ENCODE measurements at places on chromosomes 4 and X. TPM values are rescaled to one million over a fixed set of nuclear protein-coding genes. Genes with fewer than 3 reads are reported as not detected.
A peak's percentile ranks its signal among the peaks of the same experiment; 100 is the strongest.

DNA sequence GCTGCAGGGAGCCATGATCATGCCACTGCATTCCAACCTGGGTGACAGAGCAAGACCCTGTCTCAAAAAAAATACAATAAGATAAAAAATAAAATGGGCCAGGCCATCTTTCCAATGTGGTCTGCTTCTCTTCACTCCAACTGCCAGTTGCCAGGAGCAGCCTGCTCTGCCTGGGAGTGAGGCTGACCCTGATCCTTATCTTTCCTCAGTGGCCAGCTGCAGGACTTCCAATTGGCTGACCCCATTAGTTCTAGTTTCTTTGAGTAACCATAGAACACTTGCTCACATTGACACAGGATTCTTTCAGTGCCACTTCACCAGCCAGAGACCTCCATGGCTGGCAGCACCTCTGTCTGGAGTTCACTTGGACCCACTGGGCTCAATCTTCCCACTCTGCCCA, 258.6 kb downstream of the MID1IP1 start:
- no peak for DNase-seq

- DNase-seq, result no peak
These were observed 33.9 kb downstream of the PCDH7 start for GRCh38 chr4:30754021-30754420.

DNA sequence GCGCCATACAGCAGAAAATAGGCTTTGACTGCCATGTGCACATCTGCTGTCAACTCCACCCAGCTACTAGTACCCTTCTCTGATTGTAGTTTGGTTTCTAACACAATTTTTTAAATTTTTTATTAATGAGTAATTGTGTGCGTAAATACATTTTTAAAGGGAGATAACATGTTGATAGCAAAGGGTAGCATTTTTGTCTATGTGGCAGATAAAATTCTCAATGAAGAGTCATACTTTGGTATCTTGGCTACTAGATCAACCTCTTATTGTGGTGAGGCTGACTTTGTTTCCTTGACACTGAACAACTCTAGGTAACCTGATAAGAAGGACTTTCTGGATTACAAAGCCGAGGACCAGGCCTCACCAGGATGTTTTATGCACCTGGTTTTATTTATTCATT, 9.5 kb downstream of the ADH4 start:
- DNase-seq, result no peak

DNA sequence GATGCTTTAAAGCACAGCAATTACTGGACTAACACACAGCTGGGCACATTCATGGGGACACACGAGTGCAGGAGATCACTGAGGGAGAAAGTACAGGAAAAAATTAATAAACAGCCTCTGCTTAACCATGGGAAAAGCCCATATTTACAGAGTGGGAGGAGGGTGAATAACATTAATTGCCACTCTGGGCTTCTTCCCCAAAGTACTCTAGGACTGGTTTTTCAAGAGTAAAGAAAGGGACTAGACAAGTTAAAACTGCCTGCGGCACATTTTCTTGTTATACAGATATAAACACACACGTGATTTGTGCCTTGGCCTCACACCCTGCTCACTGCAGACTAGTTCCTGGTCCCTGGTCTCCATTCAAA, 179.7 kb upstream of the TET2 start:
- no peak for DNase-seq

- DNase-seq, result no peak
These were observed 96.5 kb downstream of the ARHGAP10 start for GRCh38 chr4:147828331-147828905.

GRCh38 chr4:35252866-35253265, 991.4 kb downstream of the ARAP2 start:
- no peak for DNase-seq

GRCh38 chr4:136012220-136012619, 1520.1 kb downstream of the PCDH18 start:
- no peak for DNase-seq

GRCh38 chrX:107805179-107805578, 20.5 kb upstream of the MID2 start:
- DNase-seq, result no peak

- peak; percentile 23 for DNase-seq
These were observed 53.2 kb downstream of the ZFYVE28 start for GRCh38 chr4:2365054-2365912.

DNA sequence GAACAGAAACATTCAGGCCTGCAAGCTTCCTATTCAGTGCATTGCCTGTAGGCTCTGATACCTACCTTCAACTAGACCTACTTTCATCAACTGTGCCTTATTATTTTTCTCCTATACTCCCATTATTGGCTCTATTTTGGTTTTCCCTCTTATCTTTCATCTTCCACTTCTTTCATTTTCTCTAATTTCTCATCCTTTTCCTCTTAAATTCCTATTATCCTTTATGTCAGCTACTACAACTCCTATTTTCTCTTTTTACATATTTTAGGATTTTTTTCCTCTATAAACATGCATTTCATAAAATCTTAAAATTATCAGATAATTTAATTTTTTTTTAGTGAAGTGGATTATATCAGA, 61.6 kb upstream of the PRDM8 start:
- DNase-seq, result no peak

DNA sequence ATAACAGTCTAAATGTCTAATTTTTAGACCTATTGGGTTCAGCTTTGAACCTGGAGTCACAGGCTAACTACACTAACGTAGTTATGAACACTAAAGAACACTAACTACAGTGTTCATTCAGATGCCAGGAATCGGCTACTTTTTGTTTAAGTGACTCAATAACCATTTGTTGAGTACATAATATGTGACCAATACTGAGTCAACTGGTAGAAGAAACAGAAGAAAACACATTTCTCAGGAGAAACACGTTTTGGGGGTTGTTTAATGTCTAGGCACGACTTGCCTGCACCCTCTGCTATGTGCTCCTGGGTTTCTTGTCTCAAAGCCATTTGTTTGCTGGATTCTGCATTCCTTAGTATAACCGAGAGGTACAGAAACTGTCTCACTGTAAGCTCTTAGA, 18.6 kb upstream of the CLNK start:
- DNase-seq, result no peak

GRCh38 chr4:150037251-150037856, 40.9 kb upstream of the DCLK2 start:
- DNase-seq, result no peak

DNA sequence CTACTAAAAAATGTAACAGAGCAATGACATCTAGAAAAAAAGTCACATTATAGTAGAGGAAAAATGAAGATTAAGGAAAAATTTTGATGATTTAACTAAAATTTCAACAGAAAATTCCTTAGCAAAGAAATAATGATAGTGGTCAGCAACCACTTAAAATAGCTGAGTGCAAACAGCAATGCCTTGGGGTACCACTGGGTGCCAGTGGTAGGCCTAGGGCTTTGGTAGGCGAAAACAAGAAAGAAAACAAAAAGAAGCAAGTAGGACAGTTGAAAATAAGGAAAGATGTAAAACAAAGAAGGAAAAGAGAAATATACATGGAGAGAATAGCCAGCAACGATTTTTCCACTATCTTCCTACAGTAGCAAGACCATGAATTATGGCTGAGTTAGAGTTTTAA, 313.5 kb upstream of the IRS4 start:
- no peak for DNase-seq

ARHGAP6 gene
- not detected for total RNA-seq

CT45A3 gene
- not detected for total RNA-seq

SLC49A3 gene
- 3.7 TPM for total RNA-seq

EGF gene
- total RNA-seq, result not detected

CLNK gene
- total RNA-seq, result not detected

DDX53 gene
- not detected for total RNA-seq

KLHL13 gene
- total RNA-seq, result 1.1 TPM
